Hippocampal formation (tissue), 2 donors: ENCODE measurements at places on chromosomes 6 and 20.
A peak's percentile ranks its signal among the peaks of the same experiment; 100 is the strongest.

- no peak for DNase-seq
Measured at GRCh38 chr6:2748183-2748582, 2.5 kb downstream of the MYLK4 start.

- DNase-seq, result no peak
Measured at GRCh38 chr6:135170238-135170637, 10.9 kb upstream of the MYB start.

- DNase-seq, result no peak
Measured at GRCh38 chr6:22363166-22363713, 66.4 kb upstream of the PRL start.

GRCh38 chr20:60034231-60035110, 76.2 kb downstream of the CDH26 start:
- DNase-seq, result peak; percentile 23

DNA sequence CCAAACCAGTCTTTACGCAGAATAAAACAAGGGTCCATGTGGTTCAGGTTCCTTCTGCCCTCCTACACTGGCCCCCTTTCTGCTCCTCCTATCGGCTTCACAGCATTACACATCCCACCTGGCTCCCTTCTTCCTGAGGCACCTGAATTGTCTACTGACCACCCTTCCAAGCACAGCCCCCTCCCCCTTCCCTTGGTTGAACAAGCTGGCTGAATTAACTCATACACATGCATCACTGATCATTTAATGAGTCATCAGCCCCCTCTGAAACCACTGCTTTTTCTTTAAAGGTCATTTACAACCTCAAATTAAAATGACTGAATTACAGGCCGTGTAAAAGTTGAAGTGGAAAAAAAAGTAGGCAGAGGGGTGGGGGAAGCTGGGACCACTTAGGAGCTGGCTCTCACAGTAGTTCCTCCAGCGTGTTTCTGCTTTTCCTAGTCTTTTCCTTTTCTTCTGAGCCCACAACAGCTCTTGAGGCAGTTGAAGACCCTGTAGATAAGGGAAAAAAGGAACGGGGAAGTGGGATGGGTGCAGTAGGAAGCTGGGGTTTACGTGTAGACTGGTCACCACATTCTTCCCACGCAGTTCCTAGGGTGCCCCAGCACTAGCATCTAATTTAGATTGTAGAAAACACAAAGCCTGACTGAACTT, 67.6 kb downstream of the FYN start:
- DNase-seq, result no peak

DNA sequence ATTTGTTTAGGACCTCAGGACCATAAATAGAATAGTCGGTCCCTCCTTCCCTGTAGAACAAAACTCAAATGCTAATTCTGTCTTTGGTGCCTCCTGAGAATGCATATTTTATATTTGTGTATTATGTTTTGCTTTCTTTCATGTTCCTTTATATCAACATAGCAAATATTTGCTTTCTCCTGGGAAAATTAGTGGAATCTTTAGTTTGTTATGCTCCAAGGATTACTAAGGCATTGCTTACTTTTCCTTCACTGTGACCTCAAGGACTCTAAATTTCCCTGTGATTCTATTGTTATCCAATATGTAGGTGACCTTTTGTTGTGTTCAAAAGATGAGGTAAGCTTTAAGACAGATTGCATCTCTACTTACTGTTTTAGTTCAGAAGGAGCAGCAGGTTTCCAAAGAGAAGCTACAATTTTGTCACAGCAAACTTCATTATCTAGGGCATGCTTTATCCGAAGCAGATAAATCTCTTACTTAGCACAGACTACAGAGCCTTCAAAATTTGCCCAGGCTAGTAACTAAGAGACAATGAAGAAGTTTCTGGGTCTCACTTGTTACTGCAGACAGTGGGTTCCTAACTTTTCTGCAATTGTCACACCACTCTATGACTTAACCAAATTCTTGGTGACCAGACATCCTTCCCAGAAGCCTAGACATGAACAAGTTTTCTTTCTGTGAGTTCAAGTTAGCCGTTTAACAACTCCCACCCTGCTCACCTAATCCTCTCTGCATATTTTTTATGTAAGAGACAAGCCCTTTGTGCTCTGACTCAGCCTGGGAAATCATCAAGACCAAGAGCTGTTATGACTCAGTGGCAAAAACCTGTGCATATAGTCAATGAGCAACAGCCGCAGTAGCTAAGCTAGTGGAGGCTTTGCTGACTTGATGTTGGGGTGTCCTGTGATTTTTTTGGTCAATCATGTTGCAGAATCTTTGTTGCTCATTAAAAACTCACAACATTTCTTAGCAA, 378.8 kb downstream of the QKI start:
- DNase-seq, result no peak

DNA sequence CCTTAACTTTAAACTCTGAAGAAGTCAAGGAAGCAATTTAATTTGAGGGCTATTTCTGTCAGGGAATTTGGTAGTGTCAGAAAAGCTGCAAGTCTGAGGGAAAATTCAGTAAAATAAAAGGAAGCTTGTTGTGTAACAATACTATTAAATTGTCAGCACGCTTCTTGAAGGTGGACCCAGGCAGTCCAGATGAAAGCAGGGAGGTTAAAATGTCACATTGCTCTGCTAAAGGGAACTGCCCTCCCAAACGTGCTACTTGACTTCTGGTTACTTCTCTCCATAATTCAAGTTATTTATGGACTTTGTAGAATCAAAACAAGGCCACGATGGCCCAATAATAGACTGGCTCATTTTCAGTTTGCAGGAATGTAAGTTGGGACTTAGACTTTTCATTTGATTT, 28.2 kb upstream of the ARMC2 start:
- no peak for DNase-seq

DNA sequence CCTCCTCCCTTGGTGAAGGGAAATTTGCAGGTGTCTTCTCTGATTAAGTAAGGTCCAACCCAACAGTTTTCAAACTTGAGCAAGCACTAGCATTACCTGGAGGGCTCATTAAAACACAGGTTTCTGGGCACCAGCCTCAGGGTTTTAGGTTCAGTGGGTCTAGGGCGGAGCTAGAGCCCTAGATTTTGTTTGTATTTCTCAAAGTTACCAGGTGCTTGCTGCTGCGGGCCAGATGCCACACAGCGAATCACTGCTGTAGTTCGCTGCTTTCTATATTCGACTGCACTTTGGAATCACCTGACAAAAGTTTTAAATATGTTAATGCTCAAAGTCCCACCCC, 869 bp downstream of the COL21A1 start:
- no peak for DNase-seq

GRCh38 chr20:47665221-47665991, 119.9 kb downstream of the SULF2 start:
- DNase-seq, result no peak

DNA sequence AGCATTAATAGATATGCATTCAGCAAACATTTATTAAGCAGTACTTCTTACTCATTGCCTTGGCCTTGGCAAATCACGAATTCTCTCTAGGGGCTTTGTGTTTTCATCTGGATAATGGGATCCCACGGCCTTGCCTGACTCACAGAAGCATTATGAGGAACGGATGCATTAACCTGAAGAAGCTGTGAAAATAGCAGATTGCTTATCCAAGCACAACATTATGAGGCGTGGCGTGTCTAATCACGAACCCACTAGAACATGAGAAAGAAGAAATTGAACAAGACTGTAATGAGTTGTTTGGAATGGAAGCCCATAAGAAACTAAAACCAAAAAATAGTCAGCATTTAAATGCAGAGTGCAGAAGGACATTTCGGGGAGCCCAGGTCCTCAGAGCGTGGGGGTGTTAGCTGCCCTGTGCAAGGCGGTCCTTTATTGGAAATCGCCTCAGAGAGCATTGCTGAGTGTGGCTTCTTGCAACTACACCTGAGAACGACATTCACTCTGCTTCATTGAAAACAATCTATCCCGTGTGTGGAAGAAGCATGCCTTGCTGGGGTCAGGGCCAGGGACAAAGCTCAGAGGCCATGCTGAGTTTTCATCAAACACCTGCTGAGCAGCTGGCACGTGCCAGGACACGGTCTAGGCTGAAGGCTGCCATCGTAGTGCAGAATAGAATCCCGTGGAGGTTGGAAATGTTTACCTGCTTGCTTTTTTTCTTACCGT, 179.9 kb downstream of the ZDHHC14 start:
- no peak for DNase-seq

DNA sequence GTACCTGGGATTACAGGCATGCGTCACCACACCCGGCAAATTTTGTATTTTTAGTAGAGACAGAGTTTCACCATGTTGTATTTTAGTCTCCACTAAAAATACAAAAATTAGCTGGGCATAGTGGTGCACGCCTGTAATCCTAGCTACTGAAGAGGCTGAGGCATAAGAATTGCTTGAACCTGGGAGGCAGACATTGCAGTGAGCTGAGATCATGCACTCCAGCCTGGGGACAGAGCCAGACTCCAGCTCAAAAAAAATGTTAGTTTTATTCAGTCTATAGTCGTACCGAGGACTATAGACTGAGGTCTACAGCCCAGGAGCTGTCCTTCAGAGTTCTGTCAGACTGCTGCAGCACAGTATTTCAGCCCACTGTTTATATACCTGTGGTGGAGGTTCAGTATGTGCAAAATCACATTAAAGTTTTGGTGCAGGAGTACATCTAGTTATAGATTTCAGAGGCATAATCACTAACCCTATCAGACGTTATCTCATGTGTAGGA, 3.6 kb upstream of the CASP8AP2 start:
- DNase-seq, result no peak

DNA sequence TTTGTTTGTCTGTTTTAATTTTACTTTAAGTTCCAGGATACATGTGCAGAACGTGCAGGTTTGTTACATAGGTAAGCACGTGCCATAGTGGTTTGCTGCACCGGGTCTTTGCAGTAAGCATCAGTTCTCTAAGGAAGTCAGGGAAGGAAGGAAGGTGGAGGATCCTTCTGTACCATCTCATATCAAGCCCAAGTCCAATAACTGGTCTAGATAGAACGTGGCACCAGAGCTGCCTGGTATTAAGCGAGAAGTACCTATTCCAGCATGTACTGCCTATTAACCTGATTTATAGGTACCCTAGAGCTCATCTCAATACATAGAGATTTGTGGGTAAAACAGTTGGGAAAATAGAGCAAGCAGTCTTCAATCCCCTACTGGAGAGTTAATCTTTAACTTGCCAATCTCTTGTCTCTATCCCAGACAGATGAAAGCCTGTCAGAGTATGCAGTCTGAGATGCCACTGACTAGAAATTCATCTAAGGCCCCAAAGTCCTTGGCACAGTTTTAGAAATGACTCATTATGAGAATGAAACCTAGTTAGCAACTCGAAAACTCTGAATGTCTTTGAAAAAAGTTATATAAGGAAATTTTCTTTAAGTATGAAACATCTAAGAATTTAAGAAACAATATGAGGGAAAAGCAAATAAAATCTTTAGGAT, 144.9 kb downstream of the TFAP2A start:
- DNase-seq, result no peak

DNA sequence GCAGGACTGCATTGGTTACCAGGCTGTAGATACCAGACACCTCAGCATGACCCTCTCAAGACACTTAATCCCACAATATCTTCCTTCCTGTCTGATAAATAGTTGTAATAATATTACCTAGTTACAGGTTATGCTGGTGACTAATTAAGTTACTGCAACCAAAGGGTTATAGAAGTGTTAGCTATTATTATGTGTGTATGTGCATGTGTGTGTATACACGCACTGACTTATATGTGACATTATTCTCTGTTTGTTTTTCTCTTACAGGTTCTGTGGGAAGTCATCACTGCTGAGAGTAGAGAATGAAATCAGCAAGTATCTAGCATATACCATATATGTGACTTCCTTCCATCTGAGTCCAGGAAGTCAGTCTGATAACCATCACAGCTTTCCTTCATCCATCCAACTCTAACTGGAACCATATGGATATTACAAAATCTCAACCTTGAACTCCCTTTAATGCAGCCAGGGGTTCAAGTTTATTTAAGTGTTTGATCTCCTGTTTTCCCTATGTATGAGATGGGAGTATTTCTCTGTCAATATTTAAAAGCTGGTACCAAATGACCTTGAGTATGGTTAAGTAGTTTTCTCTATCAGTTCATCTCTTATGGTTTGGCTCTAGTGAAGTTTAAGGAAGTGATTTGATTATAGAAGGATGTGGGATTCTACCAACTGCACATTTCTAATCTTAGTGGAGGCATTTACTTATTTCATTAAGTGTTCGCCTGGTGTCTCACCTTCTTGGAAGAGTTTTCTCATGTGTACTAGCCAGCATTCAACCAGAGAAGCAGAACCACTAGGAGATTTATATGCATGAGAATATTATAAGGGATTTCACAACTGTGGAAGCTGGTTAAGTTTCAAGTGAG, 313.2 kb downstream of the HIVEP2 start:
- DNase-seq, result no peak

DNA sequence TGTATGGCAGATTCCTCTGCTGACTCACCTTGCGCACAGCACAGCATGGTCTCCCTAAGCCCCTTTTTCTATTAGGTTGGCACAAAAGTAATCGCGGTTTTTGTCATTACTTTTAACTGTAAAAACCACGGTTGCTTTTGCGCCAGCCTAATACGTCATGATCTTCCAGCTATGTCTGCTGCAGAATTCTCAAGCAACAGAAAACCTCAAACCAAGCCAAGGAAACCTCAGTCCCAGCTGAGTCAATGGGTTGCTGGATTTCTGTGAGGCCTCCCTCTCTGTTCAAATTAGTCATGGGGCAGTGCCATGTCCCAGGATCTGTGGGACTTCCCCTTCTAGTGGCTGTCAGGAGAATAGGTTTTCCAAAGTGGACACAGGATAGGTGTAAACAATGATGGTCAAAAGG, 15.7 kb upstream of the ENPP1 start:
- no peak for DNase-seq

GRCh38 chr6:30684386-30685156, 1.9 kb downstream of the PPP1R18 start:
- DNase-seq, result no peak

DNA sequence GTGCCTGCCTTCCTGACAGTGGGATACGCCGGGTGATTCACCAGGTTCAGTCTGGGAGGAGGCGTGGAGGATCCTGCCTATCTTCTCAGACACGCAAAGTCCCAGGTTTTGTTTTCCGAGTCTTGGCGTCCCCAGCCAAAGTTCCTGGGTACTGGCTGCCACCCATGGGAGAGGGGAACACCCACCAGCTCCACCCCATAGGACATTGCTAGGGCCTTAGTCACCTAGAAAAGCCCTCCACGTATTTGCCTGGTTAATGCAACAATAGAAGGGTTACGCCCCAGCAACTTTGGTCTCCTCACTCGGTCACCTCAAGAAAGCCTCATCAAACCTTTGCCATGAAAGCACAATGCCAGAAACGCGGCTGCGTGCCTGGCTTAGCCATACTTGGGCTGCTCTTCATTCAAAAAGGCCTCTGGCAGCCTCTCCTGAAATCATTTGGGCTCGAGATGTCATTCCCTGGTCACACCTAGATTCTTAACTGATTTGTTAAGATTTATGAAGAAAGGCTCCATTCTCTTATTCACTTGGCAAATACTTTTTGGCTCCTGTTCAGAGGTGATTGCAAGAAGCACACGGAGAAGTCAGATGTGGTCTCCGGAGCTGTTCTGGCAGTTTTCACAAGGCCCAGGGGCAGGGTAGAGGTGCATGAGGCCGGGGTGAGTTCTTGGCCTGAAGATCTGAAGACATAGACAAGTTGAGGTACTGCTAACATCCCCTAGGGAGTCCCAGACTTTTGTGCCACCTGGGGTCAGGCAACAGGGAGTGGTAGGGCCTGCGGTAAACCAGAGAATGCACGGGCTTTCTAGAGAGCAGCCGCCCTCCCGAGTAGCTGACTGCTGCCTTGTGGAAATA, 35.5 kb upstream of the ZNF133 start:
- DNase-seq, result no peak
